Iris pigment epithelial cell (primary cell): ENCODE measurements at places on chromosomes 7 and 10.
A peak's percentile ranks its signal among the peaks of the same experiment; 100 is the strongest.

- DNase-seq: no peak
Observed at GRCh38 chr10:8352171-8353075, 297.9 kb downstream of the GATA3 start.

DNA sequence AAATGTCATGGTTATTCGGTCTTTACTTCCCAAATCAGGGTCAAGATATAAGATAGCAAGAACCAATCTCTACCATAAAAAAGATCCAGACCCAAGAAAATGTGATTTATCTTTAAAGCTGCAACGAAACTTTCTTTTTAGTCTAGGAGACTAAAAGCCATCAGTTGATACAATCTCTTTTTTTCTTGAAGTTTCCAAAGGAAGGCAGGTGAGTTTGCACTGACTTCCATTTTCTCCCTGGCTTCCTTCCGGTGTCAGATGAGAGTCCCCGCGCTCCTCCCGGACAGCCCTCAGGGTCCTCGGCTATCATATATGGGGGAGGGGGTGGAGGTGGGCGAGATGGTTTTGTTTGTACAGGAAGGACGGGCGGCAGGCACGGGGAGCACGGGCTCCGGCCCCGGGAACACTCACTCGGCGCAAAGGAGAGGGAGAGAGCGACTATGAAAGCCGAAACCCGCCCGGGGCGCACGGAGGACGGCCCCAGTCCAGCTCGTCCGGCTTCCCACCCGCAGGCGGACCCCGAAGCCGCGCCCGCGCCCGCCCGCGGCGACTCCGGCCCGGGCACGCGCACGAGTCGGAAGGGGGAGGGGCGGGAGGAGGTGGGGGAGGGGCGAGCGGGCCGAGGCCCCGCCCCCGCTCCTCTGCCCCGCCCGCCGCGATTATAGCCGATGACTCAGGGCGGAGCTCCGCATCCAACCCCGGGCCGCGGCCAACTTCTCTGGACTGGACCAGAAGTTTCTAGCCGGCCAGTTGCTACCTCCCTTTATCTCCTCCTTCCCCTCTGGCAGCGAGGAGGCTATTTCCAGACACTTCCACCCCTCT lies at the start of gene BAG3:
TSS of gene BAG3 (plus strand) at position 689 of the 822 bp plus-strand sequence. CDS start 296 bp downstream, outside the sequence.
- DNase-seq: peak; percentile 93

- DNase-seq: no peak
Observed at GRCh38 chr10:122541541-122542002, 19.0 kb upstream of the DMBT1 start.

- no peak for DNase-seq
Observed at GRCh38 chr7:121084256-121084655, 95.7 kb downstream of the CPED1 start.

DNA sequence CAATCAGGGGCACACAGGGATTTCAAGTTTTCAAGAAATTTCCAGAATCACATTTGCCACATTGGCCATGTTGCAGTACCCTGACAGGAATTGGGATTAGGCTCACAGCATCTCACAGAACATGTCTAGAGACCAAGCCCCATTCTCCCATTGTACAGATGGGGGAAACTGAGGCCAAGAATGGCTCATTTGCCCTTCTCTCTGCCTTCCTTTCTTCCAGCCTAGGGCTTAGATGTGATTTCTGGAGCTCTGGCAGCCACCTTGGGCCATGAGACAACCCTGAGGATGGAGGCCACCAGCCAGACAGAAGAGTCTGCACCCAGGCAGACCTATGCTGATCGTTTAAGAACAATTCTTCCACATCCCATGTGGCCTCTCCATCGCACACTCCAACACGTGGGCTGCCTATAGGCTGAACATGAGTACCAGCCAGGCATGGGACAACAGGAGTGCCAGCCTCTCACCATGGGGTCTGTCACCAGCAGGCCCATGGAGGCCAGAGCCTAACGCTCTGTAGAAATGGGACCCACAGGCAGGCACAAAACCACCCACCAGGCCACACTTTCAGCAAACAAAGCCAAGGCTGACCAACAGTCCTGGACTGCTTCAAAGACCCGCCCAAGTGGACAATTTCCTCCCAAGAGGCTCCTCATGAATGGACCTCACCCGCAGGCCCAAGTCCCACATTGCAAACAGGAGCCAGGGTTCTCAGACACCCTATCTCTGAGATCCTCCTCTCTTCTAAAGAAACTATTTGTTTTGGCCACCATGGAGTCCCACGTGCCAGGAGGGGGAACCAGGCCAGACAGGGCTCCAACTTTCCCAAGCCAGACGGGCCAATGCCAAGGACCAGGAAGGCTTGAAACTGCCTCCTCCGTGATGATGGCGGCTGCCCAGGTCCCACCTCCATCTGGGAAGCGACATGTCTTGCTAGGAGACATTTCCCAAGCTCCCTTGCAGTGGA lies 20.7 kb downstream of the PDGFA start:
- no peak for DNase-seq

DNA sequence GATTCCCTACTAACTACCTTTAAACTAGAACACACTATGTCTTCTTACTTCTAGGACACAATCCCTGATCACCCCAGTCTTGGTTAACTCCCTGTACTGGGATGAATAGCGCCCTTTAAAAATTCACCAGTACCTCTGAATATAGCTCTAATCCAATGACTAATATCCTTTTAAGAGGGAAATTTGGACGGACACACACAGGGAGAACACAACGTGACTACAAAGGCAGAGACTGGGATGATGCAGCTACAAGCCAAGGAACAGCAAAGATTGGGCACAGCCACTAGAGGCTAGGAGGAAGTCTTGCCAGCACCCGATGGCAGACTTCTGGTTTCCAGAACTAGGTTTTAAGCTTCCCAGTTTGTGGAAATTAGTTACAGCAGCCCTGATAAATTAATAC lies 81.4 kb downstream of the MALSU1 start:
- peak; percentile 36 for DNase-seq

GRCh38 chr7:140393756-140394306 lies 4.5 kb downstream of the SLC37A3 start:
- no peak for DNase-seq

GRCh38 chr7:6162331-6162620 lies 110.1 kb downstream of the CYTH3 start:
- DNase-seq: no peak

GRCh38 chr10:77012812-77013500 lies 624.7 kb downstream of the KCNMA1 start:
- DNase-seq: no peak

- DNase-seq: no peak
Observed at GRCh38 chr7:21429021-21429420, 1.1 kb downstream of the SP4 start.

DNA sequence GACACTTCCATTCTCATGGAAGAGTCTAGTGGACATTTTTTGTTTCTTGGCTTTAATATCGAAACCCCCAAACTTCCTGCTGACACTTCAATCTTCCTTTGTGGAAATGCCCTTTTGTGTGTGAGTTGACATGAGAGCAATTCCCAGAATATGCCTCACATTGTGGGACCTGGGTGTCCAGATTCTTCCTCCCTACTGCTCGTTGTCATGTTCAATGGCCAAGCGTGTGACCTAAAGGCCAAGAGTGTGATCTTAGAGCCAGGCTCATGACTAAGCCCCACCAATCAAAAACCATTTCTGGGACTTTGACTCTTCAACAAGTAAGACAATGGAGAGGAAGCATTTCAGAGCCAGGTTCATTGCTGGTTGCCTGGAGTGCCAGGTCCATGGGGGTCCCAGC lies 52.5 kb upstream of the BMPER start:
- no peak for DNase-seq

GRCh38 chr7:137390076-137390475 lies 46.5 kb upstream of the PTN start:
- no peak for DNase-seq

GRCh38 chr10:69096045-69096444 lies 8.1 kb downstream of the SRGN start:
- DNase-seq: no peak

DNA sequence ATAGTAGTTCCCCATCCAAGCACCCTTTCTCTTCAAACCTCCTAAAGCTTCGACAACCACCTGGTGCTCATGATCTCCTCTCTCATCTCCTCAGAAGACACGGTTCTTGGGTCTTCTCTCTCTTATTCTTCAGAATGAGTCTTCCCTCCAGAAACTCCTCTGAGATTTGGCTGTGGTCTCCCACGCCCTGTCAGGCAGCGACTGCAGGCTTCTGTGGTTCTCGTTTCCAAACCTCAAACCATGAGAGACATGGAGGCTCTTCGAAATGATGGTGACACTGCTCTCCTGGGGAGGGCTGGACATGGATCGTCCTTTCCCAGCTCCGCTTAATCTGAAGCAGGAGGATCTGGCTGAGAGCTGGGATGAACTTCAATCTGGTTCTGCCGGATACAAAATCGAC lies 78.6 kb upstream of the PITRM1 start:
- DNase-seq: no peak

DNA sequence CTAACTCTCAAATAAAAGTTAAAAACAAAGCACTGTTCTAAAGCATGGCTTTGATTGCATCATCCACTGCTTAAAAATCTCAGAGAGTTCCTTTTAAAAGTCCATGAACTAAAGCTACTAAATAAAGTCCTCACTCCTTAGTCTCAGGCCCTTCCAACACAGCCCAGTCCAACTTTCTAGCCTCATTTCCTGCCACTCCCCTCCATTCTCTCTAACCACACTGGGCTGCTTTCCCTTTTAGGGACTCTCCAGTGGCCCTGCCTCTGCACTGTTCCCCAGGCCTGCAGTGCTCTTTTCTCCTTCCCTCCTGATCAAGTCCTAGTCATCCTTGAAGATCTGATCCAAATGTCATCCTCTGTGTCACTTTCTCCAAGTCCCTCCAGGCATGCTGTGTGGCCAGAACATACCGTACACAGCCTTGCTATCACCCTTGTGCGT lies 56.9 kb upstream of the PPP1R3C start:
- peak; percentile 67 for DNase-seq

- no peak for DNase-seq
Observed at GRCh38 chr10:8596929-8597472, 542.5 kb downstream of the GATA3 start.

DNA sequence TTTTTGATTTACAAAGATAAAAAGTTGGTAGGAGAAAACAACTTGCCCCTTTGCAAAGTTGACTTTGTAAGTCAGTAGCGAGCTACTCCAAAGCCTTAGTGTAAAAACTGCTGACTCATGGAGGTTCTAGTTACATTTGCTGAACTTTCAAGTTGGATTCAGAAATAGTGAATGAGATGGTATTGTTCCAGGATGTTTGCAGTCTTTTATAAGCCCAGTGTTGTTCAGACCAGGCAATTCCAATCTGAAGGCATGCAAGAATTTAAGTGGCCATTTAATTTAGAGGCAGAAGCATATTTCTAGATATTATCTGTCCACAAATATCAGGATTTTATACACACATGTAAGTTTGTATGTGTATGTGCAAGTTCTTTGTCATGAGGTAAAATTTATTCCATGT lies 21.6 kb downstream of the TES start:
- peak; percentile 83 for DNase-seq

- no peak for DNase-seq
Observed at GRCh38 chr7:73707045-73707631, 12.3 kb downstream of the STX1A start.

GRCh38 chr7:72069263-72069662 lies 342.9 kb downstream of the CALN1 start:
- DNase-seq: no peak

DNA sequence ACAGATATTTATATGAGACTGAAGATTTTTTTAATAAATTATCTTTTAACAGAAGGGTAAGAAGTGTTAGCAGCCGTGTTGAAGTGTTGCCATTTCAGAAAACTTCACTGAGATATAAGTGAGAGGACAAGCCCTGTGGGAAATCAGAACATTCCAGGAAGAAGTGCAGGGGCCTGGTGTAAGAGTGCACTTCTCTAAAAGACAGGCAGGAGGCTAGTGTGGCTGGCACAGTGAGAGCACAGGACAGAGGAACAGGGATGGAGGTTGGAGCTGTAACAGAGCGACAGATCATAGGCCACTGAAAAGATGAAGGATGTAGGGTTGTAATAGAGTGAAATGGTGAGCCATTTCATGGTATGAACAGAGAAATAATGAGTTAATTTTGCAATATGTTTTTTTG lies 608.9 kb downstream of the SORCS1 start:
- DNase-seq: peak; percentile 34

DNA sequence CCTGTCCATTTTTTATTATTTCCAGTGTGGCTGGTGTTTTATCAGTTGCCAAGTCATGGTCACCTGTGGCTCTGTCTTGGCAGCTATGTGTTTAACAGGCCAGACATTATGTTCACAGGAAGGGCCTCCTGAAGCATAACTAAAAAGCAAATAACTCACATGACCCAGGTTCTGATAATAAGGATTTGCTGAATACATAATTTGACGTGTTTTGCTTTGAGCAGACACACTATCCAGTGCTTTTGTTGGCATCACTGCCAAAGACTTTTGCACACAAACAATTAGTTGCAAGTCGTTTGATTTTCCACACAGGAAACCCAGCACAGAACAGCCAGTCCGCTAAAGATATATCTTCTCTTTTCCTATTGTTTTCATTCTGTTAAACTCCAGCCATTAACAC lies 173.6 kb downstream of the ARL4A start:
- peak; percentile 22 for DNase-seq

DNA sequence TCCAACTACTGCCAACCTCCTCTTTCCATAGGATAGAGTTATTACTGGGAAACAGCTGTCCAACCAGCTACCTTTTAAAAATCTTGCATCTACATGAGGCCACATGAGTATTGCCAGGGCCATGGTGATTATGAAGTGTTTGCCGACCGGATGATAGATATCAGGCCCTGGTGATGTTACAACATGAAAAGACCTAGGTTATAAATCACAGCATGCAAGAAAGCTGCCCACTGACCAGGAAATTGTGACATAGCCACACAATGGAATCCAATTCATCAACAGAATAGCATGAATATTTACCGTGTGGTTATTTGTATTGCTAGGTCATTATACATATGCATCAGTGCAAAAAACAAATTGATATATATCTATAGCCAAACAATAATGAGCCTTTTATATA lies 517.0 kb downstream of the INHBA start:
- no peak for DNase-seq

- DNase-seq: no peak
Observed at GRCh38 chr10:132657748-132658147, 120.2 kb downstream of the INPP5A start.

GRCh38 chr10:51905032-51905431 lies 205.6 kb upstream of the CSTF2T start:
- no peak for DNase-seq

GRCh38 chr7:71454981-71455380 lies 323.0 kb downstream of the GALNT17 start:
- no peak for DNase-seq

- peak; percentile 90 for DNase-seq
Observed at GRCh38 chr7:65798111-65799075, 74.5 kb upstream of the VKORC1L1 start.

GRCh38 chr7:116139807-116140206 lies 70.5 kb upstream of the TES start:
- DNase-seq: peak; percentile 50

DNA sequence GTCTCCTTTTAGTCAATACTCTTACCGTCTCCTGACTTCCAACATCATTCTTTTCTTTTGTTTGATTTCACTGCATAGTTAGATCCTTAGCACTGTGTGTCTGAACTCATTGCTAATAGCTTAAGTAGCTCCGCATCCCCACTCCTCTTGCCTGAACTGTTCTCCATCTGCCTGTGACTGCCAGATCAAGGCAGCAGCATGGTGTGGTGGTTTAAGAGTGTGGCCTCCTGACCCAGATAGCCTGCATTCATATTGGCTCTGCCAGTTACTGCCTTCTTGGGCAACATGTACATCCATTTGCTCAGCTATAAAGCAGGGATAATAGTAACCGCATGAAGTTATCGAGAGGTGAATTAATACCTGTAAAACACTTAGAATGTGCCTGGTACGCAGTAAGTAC lies 50.8 kb downstream of the SUFU start:
- DNase-seq: no peak

- no peak for DNase-seq
Observed at GRCh38 chr10:12191715-12192114, 4.0 kb downstream of the NUDT5 start.

- DNase-seq: no peak
Observed at GRCh38 chr10:101578192-101578591, 9.9 kb downstream of the POLL start.
